Activated CD8-positive, alpha-beta memory T cell treated with anti-CD3 and anti-CD28 coated beads, Interleukin-2, amount 50 U/mL, for 48 hours (primary cell): ENCODE measurements at places on chromosomes 13 and 19.
A peak's percentile ranks its signal among the peaks of the same experiment; 100 is the strongest.

DNA sequence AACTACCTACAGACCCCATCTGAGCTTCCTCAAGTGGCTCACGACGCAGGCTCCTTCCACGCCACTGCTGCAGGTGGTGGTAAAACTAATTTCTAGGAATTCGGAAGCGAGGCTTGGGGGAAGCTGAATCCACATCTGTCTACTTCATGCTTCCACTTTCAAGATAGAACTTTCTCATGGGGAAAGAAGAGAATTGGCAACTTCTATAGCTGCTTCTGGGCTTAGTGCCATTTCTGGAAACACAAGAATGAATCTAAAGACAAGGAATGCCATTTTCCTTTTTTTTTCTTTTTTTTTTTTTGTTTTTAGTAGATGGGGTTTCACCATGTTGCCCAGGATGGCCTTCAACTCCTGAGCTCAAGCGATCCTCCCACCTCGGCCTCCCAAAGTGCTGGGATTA, 2.8 kb upstream of the NLRP12 start:
- no peak for DNase-seq

- no peak for DNase-seq
These were observed 7.3 kb downstream of the PARP4 start for GRCh38 chr13:24505256-24505655.

GRCh38 chr19:20243629-20244028, 76.6 kb downstream of the ZNF486 start:
- DNase-seq = no peak

DNA sequence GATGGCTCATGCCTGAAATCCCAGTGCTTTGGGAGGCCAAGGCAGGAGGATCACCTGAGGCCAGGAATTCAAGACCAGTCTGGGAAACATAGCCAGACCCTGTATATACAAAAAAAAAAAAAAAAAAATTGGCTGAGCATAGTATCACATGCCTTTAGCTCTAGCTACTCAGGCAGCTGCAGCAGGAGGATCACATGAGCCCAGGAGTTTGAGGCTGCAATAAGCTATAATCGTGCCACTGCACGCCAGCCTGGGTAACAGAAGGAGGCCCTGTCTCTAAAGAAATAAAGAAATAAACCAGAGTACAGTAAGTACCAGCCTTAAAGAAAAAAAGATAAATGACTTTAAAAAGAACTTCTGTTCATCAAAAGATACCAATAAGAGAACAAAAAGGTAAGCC, 52.9 kb downstream of the FAM124A start:
- DNase-seq = no peak

DNA sequence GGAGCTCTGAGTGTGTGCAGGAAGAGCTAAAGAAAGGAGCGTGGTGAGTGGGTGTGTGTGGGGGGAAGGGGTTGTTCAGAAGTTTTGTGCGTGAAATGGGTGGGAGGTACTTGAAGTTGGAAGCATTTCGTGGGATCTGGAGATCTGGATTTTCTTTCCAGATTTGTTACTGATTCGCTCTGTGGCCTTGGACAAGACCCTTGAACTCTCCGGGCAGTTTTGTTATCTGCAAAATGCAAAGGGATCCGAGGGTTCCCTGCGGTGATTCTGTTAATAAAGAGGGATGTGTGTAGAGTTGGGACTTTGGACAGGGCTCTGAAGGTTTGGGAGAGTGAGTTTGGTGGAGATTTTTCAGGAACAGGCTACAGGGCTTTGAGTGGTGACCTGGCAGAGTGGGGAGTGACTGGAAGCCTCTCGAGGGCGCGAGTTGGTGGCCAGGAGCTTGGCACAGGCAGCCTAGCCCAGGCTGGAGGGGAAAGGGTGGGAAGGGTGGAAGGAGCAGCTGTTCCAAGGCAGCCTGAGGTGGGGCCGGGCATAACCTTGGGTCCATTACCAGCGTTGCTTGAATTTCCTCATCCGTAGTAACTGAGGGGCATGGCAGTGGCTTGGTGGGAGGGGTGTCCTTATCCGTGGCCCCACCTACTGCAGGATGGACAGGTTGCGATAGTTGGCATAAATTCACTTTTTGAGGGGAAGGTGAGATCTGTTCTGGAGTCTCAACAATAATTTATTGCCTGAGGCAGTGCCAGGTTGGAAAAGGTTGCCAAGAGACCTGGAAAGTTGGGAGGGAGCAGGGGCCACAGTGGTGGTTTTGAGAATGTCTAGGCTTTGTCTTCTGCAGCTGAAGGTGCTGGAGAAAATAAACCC, 2.1 kb downstream of the ACTN4 start:
- DNase-seq = no peak

DNA sequence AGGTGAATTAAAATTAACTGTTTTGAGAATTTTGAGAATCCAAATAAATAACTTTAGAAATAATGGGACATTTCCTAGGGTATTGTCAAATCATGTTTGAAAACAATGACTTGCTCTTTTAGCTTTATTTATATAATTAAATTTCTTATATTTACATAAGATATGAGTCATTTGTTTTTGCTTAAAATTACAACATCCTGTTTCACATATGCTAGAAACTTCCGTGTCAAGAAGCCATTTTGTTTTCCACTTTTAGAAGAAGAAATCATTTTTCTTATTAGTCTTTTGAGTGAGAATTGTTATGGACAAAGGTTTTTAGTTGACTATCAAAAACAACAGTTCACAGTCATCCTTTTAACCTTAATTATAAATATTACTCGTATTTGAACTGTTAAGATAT, 48.2 kb downstream of the DPY19L3 start:
- DNase-seq = no peak

GRCh38 chr19:6412447-6413091, 12.0 kb downstream of the KHSRP start:
- peak; percentile 84 for DNase-seq

GRCh38 chr19:51824281-51825005, 29.5 kb downstream of the FPR3 start:
- no peak for DNase-seq

GRCh38 chr13:107834717-107835116, 380.6 kb downstream of the LIG4 start:
- no peak for DNase-seq

GRCh38 chr19:3550947-3551791, 6.2 kb downstream of the MFSD12 start:
- no peak for DNase-seq

- no peak for DNase-seq
These were observed 434.4 kb upstream of the TSHZ3 start for GRCh38 chr19:31783592-31783991.

GRCh38 chr19:33405553-33406461, 32.3 kb downstream of the CEBPG start:
- DNase-seq = no peak

DNA sequence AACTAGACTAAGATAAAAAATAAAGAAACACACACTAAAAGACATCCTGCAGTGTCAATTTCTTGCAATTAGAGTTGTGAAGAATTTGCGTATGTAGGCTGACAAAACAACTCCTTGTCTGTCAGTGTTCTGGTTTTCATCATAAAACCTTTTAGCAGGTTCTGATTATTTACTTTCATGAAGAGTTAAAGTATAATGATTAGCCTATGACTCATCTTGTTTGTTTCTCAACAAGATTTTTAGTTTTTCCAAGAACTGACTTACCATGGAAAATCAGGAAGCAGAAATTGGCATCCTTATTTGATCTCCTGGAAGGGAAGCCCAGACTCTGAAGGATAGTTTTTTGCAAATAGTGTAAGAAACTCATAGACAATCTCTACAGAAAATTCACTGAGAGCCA, 848.7 kb upstream of the PCDH9 start:
- DNase-seq = no peak

DNA sequence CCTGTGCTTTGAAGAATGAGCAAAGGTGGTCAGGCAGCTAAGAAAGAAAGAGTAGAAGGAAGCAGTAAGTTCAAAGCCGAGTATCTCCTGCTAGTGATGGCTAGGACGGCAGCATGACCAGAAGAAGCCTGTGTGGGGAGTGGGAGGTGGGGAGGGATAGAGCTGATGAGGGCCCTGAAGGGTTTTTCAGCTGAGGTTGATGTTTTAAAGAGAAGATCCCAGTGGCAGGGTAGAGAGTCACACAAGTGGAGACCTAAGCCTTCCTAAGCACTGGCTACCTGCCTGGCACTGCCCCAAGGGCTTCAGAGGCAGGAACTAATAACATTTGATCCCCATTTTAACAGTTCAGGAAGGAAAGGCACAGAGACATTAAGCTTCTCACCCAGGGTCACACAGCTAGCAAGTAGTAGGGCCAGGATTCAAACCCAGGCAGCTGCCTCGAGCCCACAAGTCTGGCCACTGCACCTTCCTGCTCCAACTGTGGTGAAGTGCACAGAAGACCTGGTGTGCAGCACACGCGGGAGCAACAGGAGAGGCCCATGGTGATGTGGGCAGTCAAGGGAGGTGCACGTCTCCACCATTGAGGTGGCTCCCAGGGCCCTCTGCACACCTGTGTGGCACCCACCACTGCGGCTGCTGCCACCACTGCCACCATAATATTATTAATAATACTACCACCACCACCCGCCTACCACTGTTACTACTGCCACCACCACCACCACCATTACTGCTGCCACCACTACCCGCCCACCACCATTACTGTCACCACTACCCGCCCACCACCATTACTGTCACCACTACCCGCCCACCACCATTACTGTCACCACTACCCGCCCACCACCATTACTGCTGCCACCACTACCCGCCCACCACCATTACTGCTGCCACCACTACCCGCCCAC, 22.1 kb downstream of the CUL4A start:
- no peak for DNase-seq

DNA sequence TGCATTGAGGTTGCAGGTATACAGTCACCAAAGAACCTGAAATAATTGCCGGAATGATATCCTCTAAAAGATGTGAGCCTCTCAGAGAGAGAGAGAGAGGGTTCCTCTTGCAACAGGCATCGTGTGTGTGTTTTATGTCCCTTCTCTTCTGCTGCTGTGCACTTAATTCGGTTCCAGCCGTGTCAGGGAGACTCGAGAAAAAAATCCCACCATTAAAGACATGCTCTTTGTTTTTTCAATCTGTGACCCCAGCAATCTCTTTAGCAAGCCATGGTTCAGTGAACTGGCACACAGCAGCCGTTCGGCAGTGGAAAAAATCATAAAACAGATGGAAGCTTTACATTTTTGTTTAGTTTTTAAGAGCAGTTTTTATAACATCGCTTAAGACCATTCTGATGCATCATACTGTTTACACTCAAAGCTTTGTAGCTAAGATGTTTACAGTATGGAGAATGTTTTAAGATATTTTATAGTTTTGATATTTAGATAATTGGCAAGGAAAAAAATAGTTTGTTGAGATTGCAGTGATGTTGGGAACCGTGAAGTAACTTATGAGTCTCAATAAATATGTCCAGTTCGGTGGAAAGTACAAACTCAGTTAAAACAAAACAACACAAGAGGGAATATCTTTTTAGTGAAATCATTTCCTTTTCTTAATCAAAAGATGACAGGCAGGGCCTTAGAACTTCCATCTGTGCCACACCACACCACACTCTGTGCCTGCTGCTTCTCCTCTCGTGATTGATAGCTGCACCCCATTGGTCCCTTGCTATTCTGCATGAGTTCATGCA, 31.2 kb upstream of the ZNF536 start:
- DNase-seq = no peak

DNA sequence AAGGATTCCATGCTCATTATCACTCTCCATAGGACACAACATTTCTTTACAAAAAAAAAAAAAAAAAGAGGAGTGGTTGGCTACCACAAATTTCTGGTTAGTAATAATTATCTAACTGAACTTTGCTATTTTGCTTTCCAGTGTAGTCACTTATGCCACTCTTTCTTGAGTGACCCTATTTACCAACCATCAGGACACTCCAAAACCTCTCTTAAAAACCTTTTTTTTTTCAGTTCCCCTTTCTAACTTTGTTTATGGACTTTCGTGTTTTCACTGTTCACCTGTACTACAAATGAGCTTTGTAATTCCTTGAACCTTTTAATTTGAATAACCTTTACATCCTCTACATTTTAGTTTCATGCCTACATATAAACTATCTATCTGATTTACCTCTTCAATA, 686.5 kb upstream of the PCDH9 start:
- DNase-seq = no peak

- no peak for DNase-seq
These were observed 42.4 kb upstream of the USE1 start for GRCh38 chr19:17172624-17173345.

DNA sequence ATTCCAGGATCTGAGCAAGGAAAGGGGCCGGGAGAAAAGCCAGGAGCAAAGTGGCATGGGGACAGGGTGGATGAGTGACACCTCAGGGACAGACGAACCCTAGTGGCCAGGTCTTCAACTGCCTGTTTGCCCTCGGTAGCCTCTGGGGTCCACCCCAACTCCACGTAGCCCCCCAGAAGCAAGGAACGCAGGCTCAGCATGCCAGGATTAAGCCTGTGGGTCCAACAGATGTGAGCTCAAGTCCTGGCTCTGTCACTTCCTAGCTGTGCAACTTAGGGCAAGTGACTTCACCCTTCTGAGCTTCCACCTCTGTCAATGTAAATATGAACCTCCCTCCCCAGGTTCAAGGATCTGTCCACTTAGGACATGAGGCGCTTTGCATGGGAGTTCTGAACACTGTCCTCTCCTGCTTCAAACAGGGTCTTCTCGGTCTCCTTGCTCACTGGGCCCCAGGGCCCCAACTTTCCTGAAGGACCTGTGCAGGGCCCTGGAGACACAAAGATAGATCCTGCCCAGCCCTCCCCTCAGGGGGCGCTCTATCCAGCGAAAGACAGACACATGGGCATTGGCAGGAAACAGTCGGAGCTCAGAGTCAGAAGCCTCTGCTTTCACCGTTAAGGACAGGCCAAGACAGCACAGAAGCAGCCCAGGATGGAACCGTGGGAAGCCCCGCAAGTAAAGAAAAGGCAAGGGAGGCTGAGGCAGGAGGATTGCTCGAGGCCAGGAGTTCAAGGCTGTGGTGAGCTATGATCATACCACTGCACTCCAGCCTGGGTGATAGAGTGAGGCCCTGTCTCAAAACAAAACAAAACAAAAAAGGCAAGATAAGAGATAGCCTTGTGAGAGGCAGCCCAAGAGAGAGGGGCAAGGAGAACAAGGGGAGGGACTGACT, 13.2 kb downstream of the SYDE1 start:
- no peak for DNase-seq
